AG08395 (cell line): ENCODE measurements at places on chromosomes 5 and 9.

DNA sequence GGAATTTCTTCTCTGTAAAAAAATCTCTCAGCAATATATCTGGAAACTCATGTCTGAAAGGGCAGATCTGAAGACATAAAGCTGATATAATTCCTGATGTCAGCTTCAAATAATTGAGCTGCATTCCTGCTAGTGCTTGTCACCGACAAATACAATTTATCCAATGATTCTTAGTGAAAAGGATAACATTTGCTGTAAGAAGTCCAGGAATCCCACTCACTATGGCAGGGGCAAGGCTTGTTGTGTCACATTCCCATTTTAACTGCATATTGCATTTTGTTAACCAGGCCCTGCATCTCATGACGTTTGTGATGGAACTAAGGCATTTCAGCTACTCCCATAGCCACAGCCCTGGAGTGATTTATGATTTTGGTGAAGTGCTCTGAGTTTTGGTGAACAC lies 160.1 kb upstream of the DAB2 start:
- peak; percentile 55 for DNase-seq

DNA sequence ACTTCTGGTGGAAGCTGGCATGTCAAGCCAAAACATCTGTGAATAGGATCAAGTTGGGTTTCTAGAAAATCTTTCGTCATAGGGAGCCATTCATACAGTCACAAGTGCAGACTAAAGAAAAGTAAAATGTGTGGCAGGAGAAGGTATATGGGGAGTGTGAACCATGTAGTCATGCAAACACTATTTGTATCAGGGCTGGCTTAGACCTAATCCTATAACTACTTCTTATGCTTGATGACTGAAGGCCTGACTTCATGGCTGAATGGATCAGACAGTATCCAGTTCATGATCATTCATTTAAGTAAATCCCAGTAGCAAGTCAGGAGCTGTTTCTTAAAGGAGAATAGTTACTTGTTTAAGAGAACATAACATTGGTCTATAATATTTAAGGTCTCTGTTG lies 63.8 kb upstream of the DAPK1 start:
- DNase-seq = no peak

DNA sequence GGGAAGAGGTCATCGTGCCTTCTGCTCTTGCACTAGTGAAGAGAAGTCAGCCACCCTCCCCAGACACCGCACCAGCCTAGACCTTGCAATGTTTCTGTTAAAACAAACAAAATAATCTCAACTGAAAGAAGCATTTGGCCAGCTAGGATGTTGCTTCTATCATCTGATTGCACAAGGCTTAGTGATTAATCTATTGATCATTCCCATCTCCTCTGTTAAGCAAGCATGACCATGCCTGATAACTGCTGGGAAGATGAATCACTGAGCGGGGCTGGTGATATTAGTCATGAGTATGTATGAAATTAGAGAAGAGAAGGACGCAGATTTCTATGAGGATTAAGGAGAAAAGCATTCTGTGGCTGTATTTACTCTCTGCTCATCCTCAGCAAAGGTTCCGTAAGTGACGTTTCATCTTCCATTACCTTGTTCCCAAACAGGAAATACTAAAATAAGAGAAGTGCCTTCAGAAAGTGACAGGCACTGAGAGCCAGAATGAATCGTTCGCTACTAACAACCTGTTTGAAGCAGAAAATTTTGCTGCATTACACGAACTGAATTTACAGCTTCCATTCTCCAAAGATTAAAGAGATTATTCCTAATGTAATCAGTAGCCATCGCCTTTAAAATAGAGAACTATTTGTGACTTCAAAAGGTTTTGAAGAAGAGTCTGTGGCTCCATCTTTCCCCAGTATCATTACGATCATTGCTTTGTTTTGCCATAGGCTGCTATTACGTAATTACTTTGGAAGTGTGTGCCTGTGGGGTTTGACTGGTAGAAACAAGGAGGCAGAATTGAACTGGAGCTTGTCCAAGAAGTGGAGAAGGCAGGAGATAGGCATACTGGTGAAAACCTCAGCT lies 219.1 kb downstream of the MED10 start:
- peak; percentile 58 for DNase-seq

DNA sequence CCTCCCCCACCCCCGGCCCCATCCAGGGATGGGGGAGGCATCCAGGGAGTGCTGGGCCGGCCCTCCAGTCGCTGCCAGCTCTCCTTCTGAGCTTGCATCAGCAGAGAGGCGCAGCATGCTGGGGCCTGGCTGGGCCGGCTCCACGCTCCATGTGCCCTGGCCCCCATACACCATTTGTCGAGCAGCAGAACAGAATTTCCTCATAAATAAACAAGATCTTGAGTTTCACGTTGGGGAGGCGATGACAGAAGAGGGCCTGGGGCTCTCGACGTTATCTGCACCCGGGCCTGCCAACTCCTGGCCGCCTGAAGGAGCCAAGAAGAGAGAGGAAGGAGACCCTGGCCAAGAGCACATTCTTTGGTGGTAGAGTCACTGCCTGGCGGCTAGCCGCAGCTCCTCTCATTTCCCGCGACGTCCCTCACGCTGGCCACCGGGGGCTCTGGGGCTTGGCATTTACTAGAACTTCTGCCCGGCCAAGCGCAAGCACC lies 177.0 kb downstream of the FGF18 start:
- DNase-seq = no peak

GRCh38 chr9:21381448-21382339 lies 3.5 kb downstream of the IFNA2 start:
- DNase-seq = no peak

- DNase-seq = peak; percentile 65
Observed at GRCh38 chr5:135426102-135427082, 20.8 kb downstream of the DCANP1 start.

DNA sequence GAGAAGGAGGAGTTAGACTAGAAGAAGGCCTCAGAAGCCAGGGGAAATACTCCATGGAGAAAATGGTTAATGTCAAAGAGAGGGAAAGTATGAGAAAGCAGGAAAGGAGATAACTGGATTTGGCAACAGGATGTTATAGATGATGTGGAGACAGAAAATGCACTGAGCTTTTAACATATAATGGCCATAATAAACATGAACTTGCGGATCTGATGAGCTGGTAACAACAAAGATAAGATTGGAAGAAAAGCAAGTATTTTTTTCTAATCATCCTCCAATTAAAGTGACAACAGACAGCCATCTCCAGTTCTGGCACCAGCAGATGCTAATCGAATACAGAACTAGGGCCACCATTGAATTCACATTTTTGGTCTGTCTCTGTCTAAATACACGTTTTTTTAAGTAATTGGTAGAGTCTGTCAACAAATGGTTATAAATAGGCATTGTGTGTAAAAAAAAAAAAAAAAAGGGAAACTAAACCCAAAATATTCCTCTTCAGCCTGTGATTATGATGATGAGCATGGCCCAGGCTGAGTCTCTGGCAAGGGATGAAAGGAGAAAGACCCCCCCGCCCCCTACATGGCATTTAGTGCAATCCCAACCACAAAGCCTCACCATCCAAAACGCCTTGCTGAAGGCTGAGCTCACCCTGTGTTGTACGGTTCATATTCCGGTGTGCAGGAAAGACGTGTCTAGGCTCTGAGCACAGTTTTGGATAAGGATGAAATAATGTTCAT lies 149.5 kb upstream of the LHFPL2 start:
- peak; percentile 49 for DNase-seq

DNA sequence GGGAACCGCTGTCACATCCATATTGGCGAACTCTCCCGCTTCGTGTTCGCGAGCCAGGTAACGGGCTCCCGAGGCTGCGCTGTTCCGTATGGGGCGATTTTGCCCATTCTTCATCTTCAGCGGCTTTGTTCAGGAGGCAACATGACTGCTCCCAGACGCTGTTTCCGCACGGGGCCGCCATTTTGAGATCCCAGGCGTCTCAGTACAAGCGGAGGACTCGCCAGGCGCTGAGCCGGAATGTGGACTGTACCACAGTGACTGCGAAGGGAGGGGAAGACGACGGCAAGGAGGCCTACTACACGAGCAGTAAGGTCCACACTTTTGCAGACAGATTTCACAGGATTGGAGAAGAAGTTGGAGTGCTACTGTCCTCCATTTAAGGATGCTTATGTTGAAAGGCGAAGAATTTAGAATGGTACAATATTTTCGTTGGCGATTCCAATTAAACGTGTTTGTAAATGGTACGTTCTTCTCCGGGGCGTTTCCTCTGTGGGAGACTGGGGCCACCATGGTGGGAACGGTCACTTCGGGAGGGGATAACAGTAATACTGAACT lies 41.6 kb upstream of the ZNF300 start:
- DNase-seq = peak; percentile 66

DNA sequence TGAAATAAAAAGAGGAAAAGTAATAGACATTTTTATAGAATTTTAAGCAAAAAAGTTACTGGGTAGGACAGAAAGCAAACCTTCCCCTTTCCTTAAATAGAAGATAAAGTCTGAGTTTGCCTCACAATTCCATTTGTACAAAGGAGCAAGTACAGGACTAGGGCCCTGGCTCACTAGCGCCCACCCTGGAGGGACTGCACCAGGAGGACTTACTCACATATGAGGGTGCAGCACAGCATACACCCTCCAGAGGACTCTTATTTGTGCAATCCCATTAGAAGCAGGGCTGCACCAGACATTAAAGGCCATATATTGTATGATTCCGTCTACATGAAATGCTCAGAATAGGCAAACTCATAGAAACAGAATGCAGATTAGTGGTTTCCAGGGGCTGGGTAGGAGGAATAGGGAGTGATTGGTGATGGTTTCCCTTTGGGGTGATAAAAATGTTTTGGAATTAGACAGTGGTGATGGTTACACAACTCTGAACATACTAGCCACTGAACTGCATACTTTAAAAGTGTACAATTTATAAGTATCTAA lies 4.5 kb downstream of the REEP5 start:
- DNase-seq = no peak

DNA sequence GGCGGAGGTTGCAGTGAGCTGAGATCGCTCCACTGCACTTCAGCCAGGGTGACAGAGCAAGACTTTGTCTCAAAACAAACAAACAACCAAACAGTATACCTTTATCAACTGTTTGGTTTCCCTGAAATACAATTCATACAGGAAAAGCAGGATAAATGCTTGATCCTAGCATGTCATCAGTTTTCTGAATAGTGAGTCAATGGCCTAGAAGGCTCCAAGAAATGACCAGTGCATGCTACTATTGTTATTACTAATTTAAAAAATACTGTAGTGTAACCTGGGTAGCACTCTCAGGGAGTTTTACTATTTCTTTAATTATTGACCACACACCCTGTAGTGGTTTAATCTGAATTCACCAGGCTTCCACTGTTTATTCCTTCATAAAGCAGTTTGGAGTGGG lies 101.0 kb upstream of the PTPN3 start:
- no peak for DNase-seq

- no peak for DNase-seq
Observed at GRCh38 chr9:131578731-131579504, 33.6 kb downstream of the PRRT1B start.

DNA sequence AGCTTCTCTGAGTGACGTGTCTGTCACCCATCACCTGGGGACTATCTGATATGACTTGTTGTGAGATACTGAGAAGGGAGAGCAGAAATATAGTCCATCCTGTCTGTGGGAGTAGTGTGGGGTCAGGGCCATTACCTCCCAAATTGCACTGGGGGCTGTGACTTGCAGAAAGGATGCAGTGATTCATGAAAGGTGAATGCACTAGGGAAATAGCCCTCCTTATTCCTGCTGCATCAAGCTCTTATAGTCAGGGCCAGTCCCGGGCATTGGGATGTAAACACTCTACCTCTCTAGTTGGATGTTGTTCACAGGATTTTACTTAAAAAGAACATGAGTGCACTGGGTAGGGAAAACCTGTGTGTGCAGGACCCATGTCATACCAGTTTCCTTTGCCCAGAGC lies 124.8 kb downstream of the STK32A start:
- no peak for DNase-seq

DNA sequence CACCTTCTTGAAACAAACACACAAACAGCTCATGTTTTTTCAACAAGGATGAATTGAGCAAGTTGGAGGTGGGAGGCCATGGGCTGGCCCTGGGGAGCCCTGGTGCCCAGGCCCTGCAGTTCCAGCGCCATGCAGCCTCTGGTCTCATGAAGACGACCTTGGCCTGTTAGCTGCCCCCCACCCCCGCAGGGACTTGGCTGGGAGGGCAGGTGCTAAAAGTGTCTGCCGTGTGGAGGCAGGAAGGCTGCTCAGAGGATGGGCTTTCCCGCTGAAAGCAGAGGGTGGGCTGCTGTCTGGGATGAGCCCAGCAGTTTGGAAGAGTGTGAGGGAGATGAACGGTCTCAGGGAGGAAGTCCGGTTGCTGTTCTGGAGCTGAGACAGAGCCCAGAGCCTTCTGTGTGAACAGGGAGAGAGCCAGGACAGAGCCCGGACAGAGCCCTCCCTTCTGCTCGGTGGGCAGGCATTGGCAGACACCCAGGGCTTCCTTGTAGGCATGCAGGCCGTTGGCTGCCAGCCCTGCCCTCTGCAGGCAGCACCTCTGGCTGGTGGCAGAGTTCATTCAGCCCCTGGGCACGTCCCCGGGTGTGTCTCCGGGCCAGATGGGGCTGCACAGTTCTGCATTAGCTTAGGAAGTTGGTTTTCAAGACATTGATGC lies 18.7 kb downstream of the ROPN1L start:
- DNase-seq = peak; percentile 27

DNA sequence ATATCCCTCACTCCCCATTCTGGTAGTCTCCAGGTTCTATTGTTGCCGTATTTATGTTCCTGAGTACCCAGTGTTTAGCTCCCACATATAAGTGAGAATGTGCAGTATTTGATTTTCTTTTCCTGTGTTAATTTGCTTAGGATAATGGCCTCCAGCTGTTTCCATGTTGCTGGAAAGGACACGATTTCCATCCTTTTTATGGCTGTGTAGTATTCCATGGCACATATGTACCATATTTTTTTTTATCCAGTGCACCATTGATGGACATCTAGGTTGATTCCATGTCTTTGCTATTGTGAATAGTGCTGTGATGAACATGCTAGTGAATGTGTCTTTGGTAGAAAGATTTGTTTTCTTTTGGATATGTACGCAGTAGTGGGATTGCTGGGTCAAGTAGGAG lies 98.2 kb downstream of the NNT start:
- no peak for DNase-seq

DNA sequence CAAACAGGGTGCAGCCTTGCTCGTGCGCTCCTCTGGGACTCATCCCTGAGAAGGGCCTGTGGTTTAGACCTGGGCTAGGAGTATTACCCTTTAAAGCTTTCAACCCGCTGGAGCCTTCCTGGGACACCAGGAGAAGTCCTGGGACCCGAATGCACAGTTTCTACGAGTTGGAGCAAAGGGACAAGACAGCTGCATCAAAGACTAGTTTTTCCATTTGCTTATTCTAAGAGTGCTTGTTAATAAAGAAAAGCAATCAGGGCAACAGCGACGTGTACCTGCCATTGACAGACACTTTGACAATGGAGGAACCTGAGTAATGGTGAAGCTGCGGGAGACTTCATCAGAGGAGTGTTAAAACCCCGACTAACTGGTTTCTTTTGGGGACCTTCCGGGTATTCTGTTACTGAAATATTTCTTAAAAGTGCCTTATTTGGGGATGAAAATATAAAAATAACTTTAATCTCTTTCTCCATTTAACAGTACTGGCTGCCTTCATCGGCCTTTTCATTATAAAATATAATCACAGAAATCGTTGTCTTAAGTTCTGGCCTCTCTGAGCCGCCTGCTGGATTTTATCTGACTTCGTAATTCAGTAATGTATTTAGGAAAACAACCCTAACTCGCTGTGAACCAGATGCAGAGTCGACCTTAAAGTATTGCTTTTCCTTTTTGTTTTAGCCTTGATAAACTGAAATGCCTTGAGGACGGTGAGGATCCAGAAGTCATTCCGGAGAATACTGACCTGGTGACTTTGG lies 732 bp downstream of the SNAPC3 start:
- peak; percentile 33 for DNase-seq
